Brain pericyte (primary cell): ENCODE measurements at places on chromosomes 7 and 10.

GRCh38 chr10:8594711-8595110 is 540.2 kb downstream of the GATA3 start:
- DNase-seq, result no peak

GRCh38 chr7:144105211-144105610 is 4.2 kb upstream of the OR2A2 start:
- DNase-seq, result no peak

GRCh38 chr7:31151849-31152248 is 99.7 kb downstream of the ADCYAP1R1 start:
- DNase-seq, result no peak

DNA sequence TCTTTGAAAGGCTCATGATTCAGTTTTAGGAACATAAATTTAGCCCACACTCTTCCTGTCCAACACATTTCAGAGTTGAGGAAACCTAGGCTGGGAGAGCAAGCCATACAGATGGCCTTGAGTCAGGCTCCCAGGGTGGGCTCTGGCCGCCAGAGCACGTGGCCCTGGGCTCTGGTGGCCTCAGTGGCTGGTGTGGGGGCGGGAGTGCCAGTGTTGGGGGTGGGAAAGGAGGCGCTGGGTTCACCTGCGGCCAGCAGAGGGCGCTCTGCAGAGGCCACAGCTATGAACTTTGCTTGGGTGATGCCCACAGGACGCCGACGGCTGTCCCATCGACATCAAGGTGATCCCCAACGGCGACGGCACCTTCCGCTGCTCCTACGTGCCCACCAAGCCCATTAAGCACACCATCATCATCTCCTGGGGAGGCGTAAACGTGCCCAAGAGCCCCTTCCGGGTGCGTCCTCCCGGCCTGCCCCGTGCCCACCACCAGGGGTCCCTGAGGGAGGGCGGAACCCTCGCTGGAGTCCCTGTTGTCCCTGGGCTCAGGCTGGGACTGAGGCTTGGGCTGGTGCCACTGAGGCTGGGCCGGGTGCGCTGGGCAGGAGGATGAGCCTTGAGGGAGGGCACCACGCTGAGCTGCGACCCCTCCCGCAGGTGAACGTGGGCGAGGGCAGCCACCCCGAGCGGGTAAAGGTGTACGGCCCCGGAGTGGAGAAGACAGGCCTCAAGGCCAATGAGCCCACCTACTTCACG is 11.9 kb downstream of the FLNC start:
- no peak for DNase-seq

GRCh38 chr7:20399521-20399920 is 68.8 kb downstream of the ITGB8 start:
- no peak for DNase-seq

- DNase-seq, result no peak
These were observed 47.5 kb downstream of the BRAF start for GRCh38 chr7:140877249-140877524.

DNA sequence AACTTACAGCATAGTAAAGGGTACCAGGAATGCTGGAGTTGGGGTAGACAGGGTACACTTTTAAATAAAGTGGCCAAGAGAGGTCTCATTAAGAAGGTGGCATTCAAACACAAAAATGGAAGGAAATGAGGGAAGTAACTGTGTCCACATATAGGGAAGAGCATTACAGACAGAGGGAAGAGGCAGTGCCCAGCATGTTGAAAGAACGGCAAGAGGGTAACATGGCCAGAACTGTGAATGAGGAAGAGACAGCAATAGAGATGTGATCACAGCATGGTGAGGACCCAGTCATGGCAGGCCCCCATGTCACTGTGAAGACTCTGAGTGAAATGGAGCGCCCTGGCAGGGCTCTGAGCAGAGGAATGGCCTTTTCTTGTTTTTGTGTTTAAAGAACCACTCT is 35.1 kb upstream of the ZNRF2 start:
- no peak for DNase-seq

DNA sequence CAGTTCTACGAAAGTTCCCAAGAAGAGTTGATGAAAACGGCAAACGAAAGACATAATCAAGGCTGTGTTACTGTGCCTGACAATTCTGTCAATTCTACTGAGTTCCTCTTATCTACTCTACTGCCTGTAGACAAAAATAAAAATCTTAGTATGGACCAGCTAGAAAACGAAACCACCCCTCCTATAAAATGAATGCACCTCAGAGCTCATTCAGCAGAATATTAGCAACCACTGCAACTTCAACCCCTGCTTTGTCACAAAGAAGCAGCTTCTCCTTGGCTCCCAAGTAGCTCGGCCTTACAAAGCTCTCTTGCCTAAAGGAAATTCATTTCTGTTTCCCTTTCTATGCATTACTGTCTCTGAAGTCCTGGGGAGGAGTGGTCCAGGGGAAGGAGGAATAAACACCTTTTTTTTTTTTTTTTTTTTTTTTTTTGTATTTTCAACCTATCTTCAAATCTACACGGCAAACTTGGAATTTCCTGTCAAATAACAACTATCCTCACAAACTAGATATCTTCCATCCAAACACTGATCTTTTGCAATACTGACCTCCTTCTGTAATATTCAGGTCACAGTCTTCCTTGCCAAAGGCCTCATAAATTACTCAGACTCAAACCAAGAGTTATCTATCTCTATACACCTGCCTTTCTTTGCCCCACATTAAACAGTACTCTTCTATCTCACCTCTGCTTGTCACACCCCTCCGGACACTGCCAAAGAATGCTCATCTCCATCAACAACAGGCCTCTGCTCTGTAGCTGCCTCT is 74.3 kb downstream of the GLI3 start:
- DNase-seq, result no peak

DNA sequence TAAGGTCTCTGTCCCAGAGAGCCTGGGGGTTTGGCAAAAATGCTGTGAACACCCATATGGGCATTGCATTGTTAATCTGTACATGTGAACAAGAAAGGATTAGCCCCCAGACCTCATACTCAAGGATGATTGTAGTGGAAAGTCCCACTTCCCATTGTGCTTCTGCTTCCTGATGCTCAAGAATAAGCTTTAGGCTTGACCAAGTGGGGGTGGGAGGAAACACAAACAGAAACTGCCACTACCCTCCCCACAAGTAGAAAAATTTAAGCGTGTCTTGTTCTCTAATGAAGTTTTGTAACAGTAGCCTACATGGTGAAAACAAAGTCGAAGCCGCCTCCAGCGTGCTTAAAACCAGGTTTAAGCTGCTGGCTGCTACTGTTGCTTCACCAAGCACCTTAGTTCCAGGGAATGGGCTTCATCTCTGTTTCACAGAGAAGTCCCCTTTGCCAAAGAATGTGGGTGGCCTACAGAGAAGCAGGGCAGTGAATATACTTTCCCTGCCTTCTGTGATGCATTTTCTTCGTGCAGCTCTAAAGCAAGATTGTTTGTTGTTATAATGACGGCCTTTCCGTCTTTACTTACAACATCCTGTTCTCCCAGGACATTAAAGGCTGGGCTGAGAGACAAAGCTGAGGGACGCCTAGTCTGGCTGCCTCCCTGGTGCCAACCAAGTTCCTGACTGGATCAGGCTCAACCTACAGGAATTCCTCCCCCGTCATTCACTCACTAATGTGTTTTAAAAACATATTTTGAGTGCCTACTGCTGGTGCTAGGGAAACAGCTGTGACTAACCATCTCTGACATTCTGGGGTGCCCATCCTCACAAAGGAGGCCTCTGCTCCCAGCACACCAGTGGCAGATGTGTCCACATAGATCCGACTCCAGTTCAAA is 32.1 kb upstream of the CCSER2 start:
- no peak for DNase-seq

- DNase-seq, result no peak
These were observed 417.9 kb downstream of the AUTS2 start for GRCh38 chr7:70016044-70016770.
